ENCODE measurements at places on chromosomes 4 and X.

- no peak for DNase-seq
These were observed 101.3 kb downstream of the LARP1B start for GRCh38 chr4:128162434-128162833.

GRCh38 chr4:18209448-18209847, 187.9 kb upstream of the LCORL start:
- DNase-seq: no peak

DNA sequence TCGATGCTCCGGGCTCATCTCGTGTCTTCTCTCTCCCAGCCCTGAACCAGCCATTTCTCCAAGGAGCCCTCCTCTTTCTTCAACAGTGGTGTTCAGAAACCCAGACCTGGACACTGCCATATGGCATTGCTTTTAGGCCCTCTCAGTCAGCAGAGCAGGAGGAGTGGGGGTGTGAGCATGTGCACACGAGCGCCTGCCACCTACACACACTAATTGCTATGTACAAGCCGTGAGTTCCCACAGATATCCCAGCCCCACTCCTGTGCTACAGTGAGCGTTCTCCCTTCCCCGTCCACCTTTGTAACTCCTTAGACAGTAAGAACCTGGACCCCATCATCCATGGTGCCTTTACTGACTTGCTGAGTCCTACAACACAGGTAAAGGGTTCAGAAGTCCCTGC, 53.8 kb downstream of the TNIP2 start:
- DNase-seq: no peak

GRCh38 chr4:94582517-94582916, 130.8 kb downstream of the PDLIM5 start:
- DNase-seq: no peak

DNA sequence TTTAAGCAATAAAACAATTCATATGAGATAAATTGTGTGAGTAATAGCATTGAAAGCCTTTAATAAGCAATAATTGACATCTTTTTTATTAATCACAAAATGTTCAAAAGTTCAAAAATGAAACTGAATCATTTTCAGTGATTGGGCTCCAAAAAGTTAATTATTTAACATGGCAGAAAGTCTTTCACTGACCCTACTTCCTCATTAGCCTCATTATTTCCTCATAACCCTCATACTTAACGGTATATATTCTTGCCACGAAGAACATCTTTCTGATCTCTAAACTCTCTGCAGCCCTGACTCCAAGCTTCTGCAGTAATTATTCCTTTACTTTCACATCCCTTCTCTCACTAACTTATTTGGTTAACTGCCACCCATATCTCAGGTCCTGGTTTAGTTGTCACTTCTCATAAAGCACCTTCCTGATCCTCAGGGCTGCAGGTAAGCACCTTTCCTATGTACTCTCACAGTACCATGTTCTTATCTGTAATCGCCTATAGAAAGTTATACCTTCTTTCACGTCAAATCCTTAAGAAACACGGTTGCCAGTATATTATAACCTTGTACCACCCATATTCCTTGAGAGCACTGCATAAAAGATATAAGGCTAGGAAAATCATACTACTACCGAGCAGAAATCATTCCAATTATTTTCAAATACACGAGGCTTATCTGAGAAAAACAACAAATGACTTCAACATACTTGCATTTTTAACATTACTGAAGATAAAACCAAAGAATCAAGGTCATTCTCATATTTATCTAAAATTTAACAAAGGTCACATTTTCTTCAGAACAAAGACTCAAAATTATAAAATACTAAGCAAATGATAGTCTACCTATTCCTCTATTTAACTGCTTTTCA, 72.2 kb downstream of the PPP3CA start:
- no peak for DNase-seq

- DNase-seq: peak; percentile 47
These were observed at the start of gene NDNF for GRCh38 chr4:121072224-121073003. NDNF (minus strand) TSS chr4:121072535; CDS start chr4:121045837, 26,698 bp downstream.

GRCh38 chrX:12307961-12308360, 169.7 kb downstream of the FRMPD4 start:
- no peak for DNase-seq

GRCh38 chrX:40945361-40945713, 139.9 kb upstream of the USP9X start:
- DNase-seq: no peak

GRCh38 chr4:79272126-79272525, 53.7 kb downstream of the NAA11 start:
- no peak for DNase-seq

DNA sequence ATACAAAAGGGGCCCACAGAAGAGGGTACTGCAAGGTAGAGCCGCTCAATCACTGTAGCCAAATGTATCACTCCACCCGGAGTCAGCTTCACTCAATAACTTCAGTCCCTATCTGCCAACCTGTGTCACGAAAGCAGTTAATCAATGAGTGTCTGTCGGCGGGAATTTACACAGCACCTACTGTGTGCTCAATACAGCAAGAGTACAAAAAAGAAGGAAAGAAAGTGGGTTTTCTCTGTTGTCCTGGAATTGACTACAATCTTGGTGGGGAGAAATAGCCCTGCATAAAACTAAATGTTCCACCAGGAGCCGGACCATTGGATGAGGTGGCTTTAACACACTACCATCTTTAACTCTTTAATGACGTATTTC, 780 bp upstream of the NKRF start:
- no peak for DNase-seq

DNA sequence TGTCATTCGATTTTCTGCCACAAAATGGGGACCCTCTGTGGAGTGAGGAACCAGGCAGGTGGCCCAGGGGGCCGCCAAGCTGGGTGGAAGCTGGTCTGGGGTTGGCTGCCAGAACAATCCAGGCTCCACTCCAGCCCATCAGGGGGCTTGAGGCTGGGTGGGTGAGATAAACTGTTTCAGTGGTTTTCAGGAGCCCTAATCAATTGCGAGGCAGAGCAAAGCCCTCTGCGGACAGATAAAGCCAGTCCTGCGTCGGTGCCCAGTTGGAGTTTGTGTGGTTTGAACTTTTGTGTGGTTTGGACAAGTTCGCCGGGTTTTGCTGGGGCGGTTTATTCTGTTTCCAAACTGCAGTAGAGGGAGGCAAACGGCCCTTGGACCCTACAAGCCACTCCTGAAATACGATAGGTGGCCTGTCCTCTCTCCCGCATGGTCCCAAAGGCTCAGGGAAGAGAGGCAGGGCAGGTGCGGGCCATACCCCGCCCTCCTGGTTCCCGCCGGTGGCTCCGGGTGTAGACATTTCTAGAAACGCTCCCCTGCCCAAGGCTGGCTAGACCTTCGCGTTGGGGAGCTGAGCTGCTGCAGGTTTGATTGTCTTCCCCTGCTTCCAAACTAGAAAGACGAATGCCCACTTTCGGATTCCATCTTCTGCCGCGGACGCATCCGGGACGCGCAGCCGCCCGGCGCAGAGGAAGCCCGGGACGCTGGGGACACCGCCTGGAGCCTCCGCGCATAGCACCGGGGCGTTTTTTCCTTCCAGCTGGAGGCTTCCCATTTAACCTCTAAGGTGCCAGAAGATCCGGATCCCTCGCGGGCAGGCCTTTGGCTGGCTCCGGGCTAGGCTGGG, 169.0 kb upstream of the BCOR start:
- DNase-seq: peak; percentile 89

GRCh38 chrX:134315866-134316265, 78.9 kb downstream of the CCDC160 start:
- DNase-seq: no peak

DNA sequence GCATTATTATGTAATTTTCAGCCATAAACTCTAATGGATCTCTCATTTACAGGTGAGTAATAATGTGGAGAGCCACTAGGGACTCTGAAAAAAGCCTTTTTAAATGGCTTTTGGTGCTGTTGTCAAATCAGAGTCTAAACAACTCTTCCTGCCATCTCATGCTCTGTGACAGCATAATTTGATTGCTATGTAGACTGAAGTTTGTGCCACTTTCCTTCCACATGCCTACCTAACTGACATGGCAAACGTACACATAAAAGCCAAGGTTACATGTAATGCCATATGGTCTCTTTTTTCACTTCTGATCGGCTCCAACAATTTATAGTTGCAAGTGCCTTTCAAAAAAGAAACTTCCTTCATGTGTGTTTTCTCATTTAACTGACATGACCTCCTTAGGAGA, 94.3 kb downstream of the SH2D1A start:
- no peak for DNase-seq

GRCh38 chr4:185232370-185232769, 23.0 kb downstream of the SNX25 start:
- no peak for DNase-seq

- DNase-seq: peak; percentile 81
These were observed 650.2 kb upstream of the DIPK2B start for GRCh38 chrX:45850775-45851433.

- no peak for DNase-seq
These were observed 198.4 kb downstream of the MAML3 start for GRCh38 chr4:139955600-139955999.

DNA sequence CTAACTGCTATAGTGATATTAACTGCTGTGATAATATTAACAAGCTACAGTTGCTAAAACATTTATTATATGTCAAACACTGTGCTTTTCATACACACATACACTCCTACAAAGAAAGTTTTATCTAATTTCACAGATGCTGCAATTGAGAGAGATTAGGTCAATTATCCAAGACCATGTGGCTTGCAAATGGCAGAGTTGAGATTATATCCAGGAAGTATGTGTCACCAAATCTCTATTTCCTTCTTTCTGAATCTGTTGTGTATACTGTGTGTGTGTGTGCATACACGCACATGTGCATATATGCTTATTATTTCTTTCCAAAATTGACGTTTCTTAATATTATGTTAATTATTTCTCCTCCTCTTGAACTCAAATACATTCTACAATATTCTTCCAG, 775.9 kb upstream of the FTHL17 start:
- no peak for DNase-seq

GRCh38 chr4:186342582-186342981, 76.6 kb downstream of the F11 start:
- DNase-seq: no peak

GRCh38 chrX:114344756-114345349, 239.0 kb upstream of the HTR2C start:
- peak; percentile 25 for DNase-seq

DNA sequence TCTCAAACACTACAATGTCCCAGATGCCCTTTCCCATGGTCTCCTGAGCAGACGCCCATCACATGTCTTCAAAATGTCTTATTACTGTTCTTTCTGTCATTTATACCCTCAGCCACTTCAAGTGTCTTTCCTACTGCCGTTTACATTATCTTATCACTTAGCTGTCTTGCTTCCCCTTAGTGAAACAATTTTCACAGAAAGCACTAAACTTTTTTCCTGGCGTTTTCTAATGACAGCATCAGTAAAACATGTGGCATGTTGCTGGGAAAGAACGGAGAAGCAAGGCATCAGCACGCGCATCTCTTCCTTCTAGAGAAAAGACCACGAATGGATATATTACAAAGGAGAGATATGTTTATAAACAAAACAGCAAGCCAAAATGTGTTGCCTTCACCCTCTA, 189.7 kb upstream of the SLIT2 start:
- DNase-seq: no peak

DNA sequence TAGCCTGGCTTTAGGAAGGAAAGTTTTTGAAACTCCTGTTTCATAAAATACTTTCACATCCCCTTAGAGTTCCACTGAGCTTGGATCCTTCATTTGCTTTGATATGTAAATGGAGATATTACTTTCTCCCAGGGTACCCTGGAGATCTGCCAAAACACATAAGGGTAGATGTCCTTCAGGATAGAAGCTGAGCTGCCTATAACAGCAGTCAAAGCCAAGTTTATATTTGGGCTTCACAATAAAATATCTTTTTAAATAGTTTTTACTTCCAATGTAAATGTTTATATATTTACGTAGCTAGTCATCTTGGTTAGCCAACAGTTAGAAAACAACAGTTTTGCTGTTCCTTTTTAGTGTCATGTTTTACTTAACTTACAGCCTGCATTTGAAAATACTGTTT, 742.3 kb upstream of the POU3F4 start:
- DNase-seq: no peak

DNA sequence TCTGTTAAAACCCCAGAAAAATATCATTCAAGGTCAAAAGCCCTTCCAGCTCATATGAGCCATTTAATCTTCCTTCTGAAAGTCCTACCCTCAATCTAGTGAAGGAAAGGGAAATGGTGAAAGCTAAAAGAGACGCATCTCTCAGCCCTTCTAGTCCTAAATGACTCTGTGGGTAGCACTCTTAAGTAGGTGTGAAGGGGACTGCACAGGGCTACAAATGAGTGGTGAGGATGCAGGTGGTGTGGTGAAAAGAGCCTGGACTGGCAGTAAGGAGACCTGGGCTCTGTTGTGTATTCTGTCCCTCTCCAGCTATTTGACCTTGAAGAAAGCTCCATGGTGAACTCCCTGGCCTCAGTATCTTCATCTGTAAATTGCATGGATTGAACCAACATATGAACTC, 671.8 kb upstream of the DIPK2B start:
- DNase-seq: no peak

- DNase-seq: no peak
These were observed 60.2 kb downstream of the MAGEB16 start for GRCh38 chrX:35858361-35858760.

DNA sequence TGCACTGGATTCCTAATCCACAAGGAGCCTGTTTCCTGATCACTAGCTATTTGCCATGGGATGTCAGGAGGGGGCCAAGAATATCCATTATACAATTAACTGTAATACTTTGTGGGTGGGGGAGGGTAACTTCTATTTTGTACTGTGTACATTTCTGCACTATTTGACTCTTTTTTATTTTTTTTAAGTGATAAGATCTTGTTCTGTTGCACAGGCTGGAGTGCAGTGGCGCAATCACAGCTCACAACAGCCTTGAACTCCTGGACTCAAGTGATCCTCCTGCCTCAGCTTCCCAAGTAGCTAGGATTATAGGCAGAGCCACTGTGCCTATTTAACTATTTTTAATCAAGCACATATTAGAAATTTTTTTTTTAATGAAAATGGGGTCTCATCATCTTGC, 134.1 kb downstream of the ELOVL6 start:
- no peak for DNase-seq

DNA sequence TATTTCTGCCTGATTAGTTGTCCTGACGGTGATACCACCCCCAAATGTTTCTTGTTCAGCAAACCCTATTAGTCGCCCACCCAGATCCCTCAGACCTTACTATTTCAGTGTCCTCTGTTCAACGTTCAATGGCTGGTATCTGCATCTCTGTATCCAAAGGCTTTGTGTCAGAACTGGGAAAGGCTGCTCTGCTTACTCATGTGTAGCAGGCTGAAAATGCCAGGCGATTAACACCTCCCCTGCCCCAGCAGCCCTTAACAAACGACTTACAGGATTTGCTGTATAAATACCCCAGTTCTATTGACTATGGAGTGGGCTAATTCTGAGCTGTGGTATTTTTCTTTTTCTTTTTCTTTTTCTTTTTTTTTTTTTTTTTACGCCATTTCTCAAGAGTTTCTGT, 415.0 kb downstream of the ZNF674 start:
- peak; percentile 24 for DNase-seq

Measured in ELF-1 (cell line).